ENCODE measurements at places on chromosomes 11 and 22.

DNA sequence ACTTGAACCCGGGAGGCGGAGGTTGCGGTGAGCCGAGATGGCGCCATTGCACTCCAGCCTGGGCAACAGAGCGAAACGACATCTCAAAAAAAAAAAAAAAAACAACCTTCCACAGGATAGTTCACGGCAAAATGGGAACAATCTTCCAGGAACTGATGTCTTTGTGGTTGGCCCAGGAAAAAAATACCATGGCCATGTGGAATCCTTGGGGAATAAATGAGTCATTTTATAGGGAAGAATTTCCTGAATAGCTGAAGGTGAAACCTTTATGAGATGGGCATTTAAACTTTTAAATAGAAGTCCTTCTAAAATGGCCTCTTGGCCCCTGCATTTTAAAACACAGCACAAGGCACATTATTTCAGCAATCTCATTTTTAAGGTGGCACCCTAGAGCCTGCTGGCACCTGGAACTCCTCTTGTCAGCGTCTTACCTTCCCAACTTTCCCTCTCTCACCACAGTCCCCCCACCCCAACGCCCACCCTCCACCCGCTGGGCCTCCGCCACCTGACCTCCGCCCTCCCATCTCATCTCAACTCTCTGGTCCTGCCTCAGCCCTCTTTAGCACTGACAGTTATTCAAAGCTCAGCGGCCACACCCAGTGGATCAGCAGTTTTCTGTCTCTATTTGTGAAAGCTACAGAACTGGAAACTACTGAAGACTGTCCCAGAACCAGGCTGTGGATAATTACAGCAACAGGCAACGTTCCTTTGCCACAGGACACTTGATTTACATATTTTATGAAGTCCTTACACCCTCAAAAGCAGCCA, 43.1 kb downstream of the SCGB1A1 start:
- no peak for DNase-seq

- no peak for DNase-seq
Observed at GRCh38 chr11:32344946-32345345, 90.4 kb downstream of the WT1 start.

GRCh38 chr11:41225856-41226633, 233.4 kb downstream of the LRRC4C start:
- no peak for DNase-seq

GRCh38 chr11:122453586-122453985, 201.9 kb upstream of the UBASH3B start:
- no peak for DNase-seq

GRCh38 chr22:46065691-46066454, 84.5 kb upstream of the PPARA start:
- no peak for DNase-seq

All from activated T-helper 1 cell treated with anti-CD3 and anti-CD28 coated beads, Interleukin-2, amount 50 U/mL, for 16 hours (primary cell).